ENCODE measurements at places on chromosomes 5 and 9.

GRCh38 chr5:135190416-135191083 lies 156.5 kb upstream of the PITX1 start:
- DNase-seq, result no peak

DNA sequence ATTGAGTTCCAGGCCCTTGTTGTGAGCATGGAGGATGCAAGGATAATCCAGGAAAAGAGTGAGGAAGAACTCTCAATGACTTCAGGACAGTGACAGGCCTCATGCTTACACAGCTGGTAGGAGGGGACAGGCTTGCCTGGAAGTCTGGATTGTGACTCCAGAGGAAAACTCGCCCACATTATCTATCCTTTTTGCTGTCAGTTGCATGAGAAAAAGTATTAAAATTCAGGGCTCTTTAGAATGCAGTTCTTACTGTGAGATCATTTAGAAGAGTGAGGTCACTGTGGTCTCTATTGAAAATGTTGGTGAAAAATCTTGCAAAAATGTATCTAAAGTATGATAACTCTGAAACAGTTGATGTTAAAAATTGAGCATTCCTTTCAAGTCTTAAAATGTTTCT lies 30.5 kb downstream of the NTRK2 start:
- DNase-seq, result no peak

- no peak for DNase-seq
Measured at GRCh38 chr9:4207881-4208615, 91.8 kb downstream of the GLIS3 start.

- DNase-seq, result peak; percentile 48
Measured at GRCh38 chr5:56494300-56494731, 261.2 kb upstream of the ANKRD55 start.

DNA sequence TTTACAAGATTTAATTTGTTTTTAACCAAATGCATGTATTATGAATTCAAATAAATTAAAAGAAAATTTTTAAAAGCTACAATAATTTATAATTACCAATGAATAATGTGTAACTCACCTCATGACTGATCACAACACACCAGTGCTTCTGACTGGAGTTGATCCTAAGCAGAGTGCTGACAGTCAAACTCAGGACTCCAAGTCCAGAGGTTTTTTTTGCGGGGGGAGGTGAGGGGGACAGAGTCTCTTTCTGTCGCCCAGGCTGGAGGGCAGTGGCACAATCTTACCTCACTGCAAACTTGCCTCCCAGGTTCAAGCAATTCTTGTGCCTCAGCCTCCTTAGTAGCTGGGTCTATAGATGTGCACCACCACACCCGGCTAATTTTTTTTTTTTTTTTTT lies 71.0 kb upstream of the MELK start:
- no peak for DNase-seq

DNA sequence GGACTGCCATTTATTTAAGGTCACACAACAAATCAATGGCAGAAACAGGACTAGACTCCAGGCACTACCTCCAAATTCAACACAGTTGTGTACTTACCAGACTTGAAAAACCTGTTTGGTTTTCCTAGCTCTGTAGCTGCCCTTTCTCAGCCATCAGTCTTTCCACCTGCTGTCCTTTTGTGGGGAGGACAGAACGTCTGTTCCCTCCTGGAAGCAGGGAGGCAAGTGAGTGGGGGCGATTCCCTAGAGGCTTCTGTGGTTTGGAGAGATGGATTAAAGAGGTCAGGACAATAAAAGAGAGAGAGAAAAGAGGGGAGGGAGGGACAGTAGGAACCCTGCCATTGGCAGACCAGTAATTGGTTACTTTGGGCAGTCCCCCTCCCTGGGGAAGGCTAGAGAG lies 14.7 kb downstream of the ASTN2 start:
- DNase-seq, result no peak

All from EL (cell line).